ENCODE measurements at places on chromosomes 5 and 9. TPM values are rescaled to one million over a fixed set of nuclear protein-coding genes. Genes with fewer than 3 reads are reported as not detected.
A peak's percentile ranks its signal among the peaks of the same experiment; 100 is the strongest.

Gene PCDHGB2
- 5.6 TPM for total RNA-seq

Gene NME5
- 5.9 TPM for total RNA-seq

Gene BARHL1
- total RNA-seq: not detected

Gene ECSCR
- not detected for total RNA-seq

Gene OR13J1
- total RNA-seq: not detected

Gene ADAMTS16
- total RNA-seq: 1.4 TPM

Gene LRRC19
- total RNA-seq: under 0.01 TPM

Gene NUTM2G
- not detected for total RNA-seq

Gene SLC36A2
- total RNA-seq: not detected

Gene AGTPBP1
- 14.4 TPM for total RNA-seq

Gene GCNT4
- 2.7 TPM for total RNA-seq

Gene TAS2R1
- not detected for total RNA-seq

Gene SARDH
- 10.9 TPM for total RNA-seq

Gene HTR1A
- total RNA-seq: not detected

Gene SLC2A8
- total RNA-seq: 5.4 TPM

Gene FAM153A
- total RNA-seq: not detected

Gene SCGB3A2
- total RNA-seq: not detected

Gene FOXD4L5
- under 0.01 TPM for total RNA-seq

Gene FGD3
- total RNA-seq: not detected

DNA sequence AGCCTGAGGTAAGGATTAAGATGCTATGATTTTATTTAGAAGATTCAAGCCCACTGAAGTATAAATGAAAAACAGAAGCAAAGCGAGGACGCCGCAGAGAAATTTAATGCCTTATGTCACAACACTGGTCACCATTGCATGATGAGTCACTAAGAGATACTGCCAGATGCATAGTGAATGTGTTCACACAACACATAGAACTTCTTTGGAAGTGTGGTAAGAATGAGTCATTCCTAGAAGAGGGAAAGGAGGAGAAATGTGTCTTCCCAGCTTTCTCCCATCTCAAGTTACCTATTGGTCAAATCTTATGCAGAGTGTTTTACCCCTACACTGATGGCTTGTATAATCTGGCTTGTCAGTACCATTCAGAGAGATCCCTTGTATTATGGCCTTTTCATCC, 465.3 kb upstream of the ARRDC3 start:
- no peak for DNase-seq

- DNase-seq: no peak
These were observed 47.7 kb downstream of the MAPKAP1 start for GRCh38 chr9:125659201-125659840.

DNA sequence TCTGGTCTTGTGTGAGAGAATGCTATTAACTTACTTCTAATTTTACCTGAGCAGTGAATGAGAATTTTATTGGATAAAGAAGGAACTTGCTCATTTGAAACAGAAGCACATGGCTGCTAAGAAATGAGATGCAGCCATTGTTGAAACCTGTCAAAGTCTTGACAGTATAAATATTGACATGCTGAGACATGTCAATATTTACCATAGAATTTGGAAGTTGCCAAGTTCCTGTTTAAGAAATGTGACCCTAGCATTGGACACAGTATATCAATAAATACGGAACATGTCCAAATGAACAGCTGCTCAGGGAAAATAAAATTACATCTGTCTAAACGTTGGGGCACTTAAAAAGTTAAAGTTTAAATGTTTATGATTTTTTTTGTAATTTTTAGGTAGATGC, 7.8 kb downstream of the XRCC4 start:
- no peak for DNase-seq

DNA sequence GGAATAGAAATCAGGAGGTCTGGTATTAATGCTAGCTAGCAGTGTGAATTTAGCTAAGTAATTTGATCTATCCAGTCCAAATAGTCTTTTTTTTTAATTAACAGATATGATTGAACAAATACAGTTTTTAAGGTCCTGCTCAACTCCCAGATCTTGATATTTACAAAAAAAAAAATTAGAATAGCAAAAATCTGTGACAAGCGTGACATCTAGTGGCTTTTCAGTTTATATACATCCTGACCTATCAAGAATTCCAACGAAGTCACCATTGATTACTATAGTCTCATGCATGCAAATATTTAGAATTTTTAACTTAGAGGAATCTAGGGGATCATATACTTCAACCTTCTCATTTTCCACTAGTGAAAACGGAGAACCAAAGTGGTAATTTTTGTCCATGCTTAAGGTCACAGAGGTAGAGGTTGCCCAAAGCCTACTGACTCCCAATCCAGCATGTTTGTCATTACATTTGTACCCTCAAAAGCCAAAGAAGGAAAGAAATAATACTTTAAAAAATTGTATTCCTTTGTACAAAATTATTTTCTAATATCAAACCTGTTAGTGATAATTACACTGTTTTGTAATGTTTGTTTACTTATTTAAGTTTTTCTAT, 17.6 kb upstream of the TARS1 start:
- no peak for DNase-seq

- DNase-seq: no peak
These were observed 1.8 kb upstream of the JADE2 start for GRCh38 chr5:134523543-134524271.

- DNase-seq: no peak
These were observed 243.8 kb upstream of the PUM3 start for GRCh38 chr9:3087697-3088096.

GRCh38 chr5:24633715-24634325, 11.0 kb downstream of the CDH10 start:
- DNase-seq: no peak

DNA sequence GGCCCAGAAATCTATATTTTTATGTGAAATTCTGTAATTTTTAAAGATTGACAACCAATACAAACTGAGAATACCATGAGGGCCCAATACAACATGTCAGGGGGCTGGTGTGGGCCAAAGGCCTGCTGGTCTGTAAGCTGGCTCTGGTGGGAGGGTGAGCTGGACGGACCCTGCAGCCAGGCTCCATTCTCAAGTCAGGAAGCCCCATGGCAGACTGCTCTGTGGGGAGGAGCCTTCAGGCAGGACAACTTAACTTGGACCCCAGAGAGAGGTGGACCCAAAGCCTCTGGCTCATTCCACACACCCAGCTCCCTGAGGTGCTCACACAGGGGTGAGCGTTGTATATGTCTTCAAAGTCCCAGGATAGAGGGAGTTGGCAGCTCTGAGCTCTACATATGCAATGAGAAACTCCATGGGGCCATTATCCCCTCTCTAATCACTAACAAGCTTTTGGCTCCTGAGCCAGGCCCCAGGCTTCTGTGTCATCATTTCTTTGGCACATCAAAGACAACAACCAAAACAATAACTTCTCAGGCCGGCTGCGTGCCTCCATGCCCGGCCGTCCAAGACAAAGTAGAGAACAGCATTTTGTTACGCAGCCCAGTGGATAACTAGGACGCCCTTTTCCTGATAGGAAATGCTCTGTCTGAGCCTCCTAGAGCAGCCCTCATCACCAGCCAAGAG, 6.4 kb downstream of the SEPTIN8 start:
- DNase-seq: no peak

GRCh38 chr5:150022681-150023080, 22.1 kb downstream of the HMGXB3 start:
- no peak for DNase-seq

DNA sequence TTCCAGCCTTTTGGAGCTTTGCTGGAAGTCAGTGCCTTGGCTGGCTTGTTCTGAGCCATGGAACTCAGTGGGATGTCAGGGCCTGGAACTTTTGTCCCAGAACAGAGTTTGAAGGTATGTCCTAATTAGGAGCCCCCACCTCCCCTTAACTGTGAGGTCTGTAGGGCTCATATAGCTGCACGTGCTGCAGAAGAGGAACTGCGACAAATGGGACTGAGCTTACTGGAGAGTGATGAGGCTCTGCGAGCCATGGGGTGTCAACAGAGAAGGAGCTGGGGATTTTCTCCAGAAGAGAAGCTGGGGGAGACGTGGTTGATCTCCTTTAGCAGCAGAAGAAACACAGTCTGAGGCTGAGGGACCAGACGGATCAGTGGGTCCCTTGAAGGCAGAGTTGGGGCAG, 10.9 kb downstream of the TMEM8B start:
- DNase-seq: no peak

- DNase-seq: peak; percentile 93
These were observed 9.2 kb upstream of the PHYHD1 start for GRCh38 chr9:128911529-128912035.

DNA sequence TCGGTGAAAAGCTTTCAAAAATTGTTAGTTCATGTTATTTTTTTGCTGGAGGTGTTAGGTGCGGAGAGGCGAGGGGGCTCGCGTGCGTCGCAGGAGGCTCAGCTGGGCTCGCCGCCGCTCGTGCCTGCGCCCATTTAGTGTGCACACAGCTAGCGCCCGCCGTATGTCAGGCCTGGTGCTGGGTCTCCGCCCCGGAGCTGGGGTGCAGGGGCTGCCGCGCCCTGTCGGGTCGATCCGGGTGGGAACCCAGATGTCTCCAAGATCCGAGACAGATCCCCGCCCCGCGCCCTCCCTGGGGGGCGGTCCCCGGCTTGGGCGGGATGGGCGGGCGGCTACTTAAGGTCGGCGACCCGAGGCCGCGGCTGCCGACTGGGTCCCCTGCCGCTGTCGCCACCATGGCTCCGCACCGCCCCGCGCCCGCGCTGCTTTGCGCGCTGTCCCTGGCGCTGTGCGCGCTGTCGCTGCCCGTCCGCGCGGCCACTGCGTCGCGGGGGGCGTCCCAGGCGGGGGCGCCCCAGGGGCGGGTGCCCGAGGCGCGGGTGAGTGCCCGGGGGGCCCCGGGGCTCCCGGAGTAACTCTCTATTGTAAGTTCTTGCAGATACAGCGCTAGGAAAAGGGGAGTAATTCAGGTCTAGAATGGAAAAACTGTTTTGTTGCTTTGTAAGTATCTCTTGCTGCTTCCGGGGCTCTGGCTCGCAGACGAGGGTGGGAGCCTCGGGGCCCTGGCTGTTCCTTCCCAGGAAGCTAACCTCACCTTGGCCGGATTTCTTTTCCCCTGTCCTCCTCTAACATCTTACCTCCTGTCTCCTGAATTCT, 31.7 kb downstream of the GSN start:
- DNase-seq: peak; percentile 94

DNA sequence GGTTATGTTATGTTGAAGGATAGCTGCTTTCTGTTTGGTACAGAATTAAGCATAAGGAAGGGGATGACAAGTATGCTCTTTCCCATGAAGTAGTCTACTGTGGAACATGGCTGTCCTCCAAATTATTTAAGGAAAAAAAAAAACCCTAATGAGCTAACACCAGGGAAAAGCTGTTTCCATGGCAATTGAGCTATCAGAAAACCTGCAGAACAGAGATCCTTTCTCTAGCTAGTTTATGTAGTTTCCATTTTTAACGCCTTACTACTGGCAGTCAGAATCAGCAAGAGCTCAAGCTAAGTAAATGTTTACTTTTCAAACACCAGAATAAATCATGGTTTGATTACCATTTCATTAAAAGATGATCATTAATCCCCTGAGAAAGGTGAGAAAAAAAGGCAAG, 287.4 kb upstream of the TARS1 start:
- DNase-seq: no peak

DNA sequence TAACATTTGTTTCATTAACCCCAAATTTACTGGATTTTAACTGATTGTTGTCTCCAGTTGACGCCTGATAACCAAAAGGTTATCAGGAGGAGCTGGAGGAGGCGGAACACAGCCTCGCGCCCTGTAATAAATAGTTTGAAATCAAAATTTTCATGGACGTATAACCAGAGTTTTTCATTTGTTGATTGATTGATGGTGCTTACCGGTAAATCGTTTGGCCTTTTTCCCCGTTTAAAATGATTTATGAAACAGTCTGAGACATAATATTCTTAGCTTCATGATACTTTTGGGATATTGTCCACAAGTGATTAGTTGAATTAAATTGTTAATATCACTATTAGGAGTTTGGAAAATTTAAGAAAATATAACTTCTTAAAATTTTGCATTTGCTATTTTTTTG, 1.7 kb downstream of the FOCAD start:
- DNase-seq: no peak

DNA sequence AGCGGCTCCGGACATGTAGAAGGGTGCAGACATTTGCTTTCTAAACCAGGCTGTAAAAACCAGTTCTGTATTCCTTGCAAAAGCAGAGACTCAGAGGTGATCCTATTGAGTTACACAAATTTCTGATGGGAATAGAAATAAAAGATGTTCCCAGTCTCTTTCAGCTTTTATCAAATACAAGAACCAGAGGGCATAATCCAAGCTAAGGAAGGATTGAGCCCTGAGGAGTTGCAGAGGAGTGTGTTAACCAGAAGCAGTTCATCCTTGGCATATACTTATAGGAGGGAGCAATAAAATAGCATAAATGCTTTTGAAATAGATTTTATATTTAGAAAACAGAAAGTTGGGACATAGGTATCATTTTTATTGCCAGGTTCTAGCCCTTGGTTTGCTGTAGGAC, 75.3 kb downstream of the KIF4B start:
- no peak for DNase-seq

DNA sequence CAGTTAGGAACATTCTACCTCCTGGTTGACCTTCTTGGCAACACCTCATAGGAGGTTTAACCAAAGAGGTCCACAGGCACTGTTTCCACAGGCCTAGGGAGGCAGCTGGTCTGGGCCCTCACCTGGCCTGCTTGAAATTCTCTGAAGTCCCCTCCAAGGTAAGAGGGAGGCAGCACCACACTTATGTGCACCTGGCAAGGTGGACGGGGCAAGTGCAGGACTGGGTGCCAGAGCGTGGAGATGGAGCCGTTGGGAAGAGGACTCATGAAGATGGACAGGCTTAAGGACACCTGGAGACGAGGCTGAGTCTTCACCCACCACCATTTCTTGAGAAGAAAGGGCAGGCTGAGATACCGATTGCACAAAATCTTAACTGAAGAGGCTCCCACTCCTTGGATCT, 6.6 kb upstream of the BARHL1 start:
- DNase-seq: peak; percentile 13

DNA sequence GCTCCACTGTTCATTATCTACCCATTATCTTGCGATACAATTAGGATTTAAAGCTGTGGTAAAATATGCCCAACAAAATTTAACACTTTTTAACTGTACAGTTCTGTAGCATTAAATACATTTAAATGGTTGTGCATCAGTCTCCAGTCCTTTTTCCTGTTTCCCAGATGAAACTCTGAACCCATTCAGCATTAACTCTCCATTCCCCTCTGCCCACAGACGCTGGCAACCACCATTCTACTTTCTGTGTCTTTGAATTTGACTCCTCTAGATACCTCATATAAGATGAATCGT, 2.9 kb upstream of the TRIM7 start:
- no peak for DNase-seq

DNA sequence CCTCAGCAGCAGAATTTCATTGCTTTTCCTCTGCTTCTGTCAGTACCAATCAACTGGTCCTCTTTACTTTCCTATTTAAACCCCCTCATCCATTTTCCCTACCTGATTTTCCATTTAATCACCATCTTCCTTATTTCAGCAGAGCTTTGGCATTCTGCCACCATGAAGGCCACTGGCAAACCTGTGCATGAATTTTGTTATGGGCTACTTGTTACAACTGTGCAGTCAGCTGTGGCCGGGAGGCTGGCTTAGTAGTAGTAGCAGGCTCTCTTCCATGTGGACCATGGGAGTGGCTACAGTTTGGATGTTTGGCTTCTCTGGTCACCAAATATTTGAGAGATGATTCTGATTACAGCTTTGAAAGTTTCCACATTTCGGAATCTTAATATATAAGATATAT, 976.6 kb upstream of the SEMA6A start:
- no peak for DNase-seq

GRCh38 chr5:126208691-126209090, 214.5 kb upstream of the GRAMD2B start:
- DNase-seq: no peak

Data from osteoblast (primary cell).